ENCODE measurements at places on chromosomes 3 and 15.

DNA sequence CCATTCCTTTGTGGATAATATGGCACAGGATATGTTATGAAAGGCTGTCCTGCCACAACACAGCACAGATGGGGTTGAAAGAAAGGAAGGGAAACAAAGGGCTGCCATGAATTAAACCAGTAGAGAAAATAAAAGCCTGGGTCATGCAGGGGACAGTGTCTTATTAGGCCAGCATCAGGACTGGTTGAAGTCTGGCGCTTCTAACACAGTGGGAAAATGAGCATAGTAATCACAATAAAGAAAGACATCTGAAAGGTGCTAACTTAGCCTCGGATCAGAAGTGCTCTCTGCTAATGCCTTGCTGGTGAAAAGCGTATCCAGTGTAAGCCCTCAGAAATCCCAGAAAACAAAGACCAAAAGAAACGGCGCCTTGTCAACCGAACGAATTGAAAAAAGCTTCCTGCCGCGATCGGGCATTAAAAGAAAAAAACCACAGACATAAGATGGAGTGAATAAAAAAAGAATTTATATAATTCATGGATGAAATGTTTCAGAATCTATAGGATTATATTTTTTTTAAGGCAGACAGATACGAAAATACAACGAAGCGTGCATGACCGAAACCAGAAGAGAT is 566 bp upstream of the MKRN3 start:
- DNase-seq, result no peak

DNA sequence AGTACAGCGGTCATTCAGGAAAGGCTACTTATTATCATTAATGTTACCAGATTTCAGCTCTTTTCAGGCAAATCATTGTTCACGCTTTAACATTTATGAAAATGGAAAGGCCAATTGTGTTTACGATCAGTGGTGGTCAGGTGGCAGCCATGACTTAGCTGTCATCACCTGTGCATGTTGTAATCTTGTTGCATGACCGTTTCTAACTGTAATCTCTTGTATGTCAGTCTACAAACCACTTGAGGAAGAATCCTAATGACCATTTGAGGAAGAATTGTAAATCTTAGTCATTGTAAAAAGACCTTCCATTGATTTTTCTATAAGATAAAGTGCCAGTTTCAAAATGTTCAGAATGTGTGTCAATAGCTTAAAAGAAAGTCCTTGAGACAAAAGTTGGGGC is 100.4 kb downstream of the SERPINI1 start:
- DNase-seq, result no peak

DNA sequence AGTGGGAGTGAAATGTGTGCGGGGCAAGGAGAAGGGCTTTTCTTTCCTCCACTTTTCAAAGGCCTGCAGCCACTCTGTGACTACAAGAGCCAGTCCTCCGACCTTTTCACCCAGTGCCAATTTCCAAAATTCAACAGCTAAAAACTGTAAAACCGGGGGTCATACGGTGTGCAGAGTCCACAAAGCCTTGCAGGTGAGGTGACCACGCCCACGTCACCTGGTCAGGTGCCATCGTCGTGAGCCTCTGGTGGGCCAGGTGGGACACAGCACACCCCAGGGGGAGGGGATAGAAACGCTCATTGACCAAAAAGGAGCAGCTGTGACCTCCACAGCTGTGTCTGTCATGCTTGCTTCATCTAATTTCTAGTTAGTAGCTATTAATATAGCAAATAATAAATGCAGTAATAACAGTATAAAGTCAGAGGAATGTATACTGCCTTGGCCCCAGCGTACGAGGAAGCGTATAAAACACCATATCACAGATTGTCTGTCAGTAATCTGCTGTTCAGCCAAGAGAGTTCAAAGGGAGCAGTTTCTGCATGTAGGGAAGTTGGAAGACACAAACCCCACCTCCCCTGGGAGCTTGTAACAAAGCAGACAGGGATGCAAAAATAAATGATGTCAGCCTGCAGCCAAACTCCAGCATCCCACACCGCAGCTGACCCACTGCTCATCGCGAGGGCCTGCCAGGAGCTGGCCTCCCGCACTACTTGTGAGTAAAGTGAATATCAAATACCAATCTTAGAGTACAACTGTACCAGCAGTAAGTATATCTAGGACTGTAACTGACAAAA is 86.7 kb downstream of the VGLL4 start:
- no peak for DNase-seq

GRCh38 chr3:76026379-76026778 is 241.0 kb upstream of the ZNF717 start:
- no peak for DNase-seq

- no peak for DNase-seq
These were observed 27.4 kb upstream of the TJP1 start for GRCh38 chr15:29849716-29850115.

GRCh38 chr3:80213086-80213485 is 445.3 kb upstream of the ROBO1 start:
- no peak for DNase-seq

- no peak for DNase-seq
These were observed 78.1 kb upstream of the RNF7 start for GRCh38 chr3:141659821-141660613.

DNA sequence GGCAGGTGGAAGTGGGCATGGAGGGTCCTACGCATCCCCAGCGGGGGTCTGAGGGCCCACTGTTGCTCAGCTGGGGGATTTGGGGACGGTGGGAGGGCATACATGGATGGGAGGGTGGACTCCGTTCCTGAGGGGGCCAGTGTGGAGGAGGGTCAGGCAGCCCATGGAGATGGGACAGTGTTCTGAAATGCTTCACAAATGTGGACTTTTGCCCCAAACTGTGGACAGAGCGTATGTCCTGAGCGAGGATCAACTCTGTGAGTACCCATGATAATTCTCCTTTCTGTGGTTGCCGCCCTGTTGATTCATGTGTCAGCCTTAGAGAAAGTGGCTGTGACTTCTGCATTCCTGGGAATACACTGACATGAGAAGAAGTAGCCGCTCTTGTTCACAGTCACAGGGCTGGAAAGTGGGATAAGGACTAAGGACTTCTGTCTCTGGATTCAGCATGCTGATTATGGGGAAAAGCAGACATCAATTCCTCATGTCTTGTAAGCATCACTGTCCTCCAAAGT is 33.4 kb downstream of the SMAD3 start:
- DNase-seq, result no peak

DNA sequence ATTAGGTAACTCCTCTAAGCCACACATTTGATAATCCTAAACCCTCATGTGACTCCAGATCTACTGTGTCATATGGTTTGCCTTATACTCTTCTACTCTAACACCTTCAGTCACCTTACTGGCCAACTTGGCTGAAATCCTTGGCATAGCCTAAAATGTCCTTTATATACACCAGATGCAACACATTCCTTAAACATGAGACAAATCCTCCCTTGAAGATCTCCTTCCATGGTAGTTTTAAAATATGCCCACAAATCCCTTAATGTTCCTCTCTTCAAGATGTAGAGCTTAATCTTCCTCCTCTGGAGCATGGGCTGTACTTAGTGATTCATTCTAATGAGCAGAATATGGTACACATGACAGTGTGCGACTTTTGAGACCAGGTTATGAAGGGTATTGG is 238.9 kb downstream of the SUCLG2 start:
- no peak for DNase-seq

GRCh38 chr3:16568115-16568514 is 37.1 kb downstream of the DAZL start:
- DNase-seq, result no peak

- DNase-seq, result no peak
These were observed 51.3 kb downstream of the MYLK start for GRCh38 chr3:123832692-123833397.

DNA sequence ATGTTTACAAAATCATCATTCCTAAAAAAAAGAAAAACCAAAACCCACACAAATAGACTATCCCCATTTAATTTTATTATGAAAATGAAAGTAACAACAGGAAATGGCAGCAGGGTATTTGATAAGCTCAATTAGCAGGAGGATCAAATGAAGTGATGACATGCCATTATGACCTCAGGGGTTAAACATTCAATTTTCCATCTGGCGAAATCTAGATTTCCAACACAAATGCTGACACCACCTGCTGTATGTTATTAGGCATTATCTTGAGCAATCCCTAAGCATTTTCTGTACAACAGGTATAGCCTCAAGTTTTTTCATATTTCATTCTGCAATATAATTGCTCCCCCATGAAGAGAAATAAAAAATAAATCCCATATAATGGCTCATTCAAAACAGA is 57.1 kb downstream of the SHQ1 start:
- no peak for DNase-seq

All from glomerular endothelial cell (primary cell).